Large intestine (tissue), 12 donors: ENCODE measurements at places on chromosomes 4 and X. TPM values are rescaled to one million over a fixed set of nuclear protein-coding genes. Genes with fewer than 3 reads are reported as not detected.

SPIN2A gene
- polyA plus RNA-seq = 2.1 TPM

NXF2 gene
- not detected for polyA plus RNA-seq

- DNase-seq = no peak
Observed at GRCh38 chr4:181181331-181181730, 1061.9 kb upstream of the TENM3 start.

GRCh38 chrX:47179928-47180255 lies 13.7 kb upstream of the UBA1 start:
- DNase-seq = no peak

DNA sequence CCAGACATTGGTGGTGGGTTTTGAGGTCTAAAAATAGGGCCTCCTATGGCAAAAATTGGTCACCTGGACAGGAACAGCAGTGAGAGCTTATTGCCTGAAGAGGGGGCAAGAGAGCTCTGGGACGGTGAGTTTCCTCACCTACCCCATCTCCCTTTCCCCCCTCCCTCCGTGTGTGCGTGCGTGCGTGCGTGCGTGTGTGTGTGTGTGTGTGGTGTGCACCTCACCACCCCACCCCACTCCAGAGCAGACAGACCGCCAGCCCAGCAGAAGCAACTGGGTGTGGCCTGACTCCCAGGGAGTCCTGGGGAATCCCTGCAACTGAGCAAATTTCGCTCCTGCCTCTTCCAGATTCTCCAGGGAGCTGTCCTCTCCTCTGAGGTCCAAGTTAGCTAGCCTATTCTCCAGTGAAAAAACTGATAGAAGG lies 44.7 kb downstream of the PRPS1 start:
- peak; percentile 79 for DNase-seq

DNA sequence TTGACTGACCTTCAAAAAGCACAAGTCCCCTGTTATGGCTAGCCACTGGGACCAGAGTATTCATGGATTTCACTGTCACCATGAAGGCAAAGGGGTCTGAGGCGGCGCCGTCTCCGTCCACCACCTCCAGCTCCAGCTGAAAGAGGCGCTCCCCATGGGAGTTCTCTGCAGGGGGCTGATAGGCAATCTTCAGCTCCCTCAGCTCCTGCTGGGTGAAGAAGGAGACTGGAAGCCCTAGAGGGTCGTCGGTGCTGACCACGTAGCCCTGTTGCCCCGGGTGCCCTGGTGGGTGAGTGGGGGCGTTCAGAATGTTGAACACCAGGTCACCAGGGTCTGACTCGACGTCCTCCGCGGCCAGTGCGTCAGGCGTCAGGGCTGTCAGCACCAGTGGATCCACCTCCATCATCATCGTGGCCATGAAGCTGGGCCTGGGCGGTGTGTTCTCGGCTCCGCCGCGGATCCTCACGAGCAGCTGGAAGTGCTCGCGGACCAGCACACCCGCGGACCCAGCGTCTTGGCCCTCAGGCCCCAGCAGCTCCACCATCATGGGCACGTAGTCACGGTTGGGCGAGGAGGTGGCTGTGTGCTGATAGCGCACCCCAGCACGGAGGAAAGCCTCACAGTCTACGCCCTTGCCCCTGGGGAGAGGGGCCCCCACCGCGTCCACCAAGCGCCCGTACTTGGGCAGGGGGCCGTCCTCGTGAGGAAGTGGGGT lies 987 bp downstream of the FREM3 start:
- DNase-seq = no peak

GRCh38 chr4:92968556-92968955 lies 664.8 kb downstream of the GRID2 start:
- DNase-seq = no peak

CSAG2 gene
- not detected for polyA plus RNA-seq
